ENCODE measurements at places on chromosomes 4 and X. TPM values are rescaled to one million over a fixed set of nuclear protein-coding genes. Genes with fewer than 3 reads are reported as not detected.

The USP51 gene
- 7.0 TPM for total RNA-seq

DNA sequence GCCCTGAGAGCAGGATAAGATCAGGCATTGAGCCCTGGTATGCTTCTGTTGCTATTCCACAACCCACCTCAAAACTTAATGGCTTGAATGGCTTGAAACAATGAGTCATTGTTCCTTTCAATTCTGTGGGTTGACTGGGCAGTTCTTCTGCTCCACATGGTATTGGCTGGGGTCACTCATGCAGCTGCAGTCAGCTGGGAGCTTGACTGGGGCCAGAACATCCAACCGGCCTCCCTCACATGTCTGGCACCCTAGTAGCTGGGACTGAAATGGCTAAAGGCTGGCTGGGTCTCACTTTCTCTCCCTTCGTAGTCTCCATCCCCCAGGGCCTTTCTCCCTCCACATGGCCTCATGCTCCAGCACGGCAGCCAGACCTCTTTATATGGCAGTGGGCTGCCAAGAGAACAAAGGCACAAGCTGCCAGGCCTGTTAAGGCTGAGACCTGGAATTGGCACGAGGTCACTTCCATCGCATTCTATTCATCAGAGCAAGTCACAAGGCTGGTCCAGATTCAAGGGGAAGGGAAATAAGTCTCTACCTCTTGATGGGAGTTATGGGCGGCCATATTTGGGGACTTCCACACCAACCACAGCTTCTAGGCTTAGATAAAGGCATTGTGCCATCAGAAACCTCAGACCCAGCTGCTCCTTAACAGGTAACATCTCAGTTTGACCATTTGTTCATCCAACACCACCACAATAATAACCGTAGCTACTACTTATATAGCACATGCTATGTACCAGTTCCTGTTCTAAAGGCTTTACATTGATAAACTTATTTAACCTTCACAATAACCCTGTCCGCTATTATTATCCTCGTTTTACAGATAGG is 159.7 kb upstream of the ATP6AP2 start:
- DNase-seq: no peak
- H3K27me3 ChIP-seq: no peaks in the 10 kb centered on the region
- H3K27ac ChIP-seq: no peak overlapping the region
- H3K4me1 ChIP-seq: no peaks in the 10 kb centered on the region

DNA sequence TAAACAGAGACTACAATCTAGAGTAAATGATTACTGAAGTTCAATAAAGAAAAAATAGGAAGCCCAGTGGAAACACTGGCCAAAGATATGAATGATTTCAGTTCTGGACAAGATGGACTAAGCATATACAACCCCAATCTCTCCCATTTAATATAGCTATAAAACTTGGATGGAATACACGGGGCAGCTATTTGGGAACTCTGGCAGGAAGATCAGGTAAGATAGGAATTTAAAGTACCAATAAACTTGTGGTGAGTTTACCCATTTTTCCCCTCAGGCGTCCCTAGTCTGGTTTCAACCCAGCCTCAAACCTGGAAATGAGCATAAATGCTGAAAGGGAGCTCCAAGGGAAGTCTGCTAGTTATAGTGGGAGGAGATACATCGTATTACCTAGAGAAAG is 20.4 kb downstream of the NUP54 start:
- no peaks in the 10 kb centered on the region for H3K36me3 ChIP-seq
- no peaks in the 10 kb centered on the region for H3K4me1 ChIP-seq
- no peaks in the 10 kb centered on the region for H3K27me3 ChIP-seq
- no peak overlapping the region for H3K27ac ChIP-seq
- no peak overlapping the region for H3K4me3 ChIP-seq

The CT45A10 gene
- not detected for total RNA-seq

DNA sequence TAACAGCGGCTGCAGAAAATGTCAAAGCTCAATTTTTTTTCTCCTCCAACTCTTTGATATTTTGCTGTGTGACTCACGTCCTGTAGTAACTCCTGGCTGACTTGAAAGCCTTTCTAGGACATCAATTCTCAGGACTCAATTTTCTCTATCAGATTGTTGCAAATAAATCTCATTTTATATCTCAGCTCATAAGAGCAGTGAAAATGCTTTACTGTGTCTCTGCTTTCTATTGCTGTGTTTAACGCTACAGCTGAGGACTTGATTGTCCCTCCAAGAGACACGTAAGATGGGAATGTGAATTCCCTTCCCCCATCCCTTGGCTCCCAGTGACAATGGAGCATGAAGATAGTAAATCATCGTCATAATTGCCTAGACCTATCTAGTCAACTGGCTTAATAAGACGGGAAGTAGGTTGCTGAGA is 20.5 kb upstream of the CBR4 start:
- no peaks in the 10 kb centered on the region for H3K36me3 ChIP-seq
- H3K27me3 ChIP-seq: no peaks in the 10 kb centered on the region
- DNase-seq: no peak

GRCh38 chrX:63282077-63282476 is 69.1 kb downstream of the SPIN4 start:
- no peak overlapping the region for H3K27ac ChIP-seq
- no peaks in the 10 kb centered on the region for H3K27me3 ChIP-seq
- H3K4me3 ChIP-seq: no peak overlapping the region
- no peaks in the 10 kb centered on the region for H3K4me1 ChIP-seq

GRCh38 chrX:25020391-25020904 is 4.7 kb upstream of the ARX start:
- peaks cover 78% of the 10 kb centered on the region for H3K27me3 ChIP-seq
- H3K4me3 ChIP-seq: peak overlapping the region; percentile 29
- no peak for DNase-seq
- no peaks in the 10 kb centered on the region for H3K36me3 ChIP-seq
- H3K27ac ChIP-seq: no peak overlapping the region

DNA sequence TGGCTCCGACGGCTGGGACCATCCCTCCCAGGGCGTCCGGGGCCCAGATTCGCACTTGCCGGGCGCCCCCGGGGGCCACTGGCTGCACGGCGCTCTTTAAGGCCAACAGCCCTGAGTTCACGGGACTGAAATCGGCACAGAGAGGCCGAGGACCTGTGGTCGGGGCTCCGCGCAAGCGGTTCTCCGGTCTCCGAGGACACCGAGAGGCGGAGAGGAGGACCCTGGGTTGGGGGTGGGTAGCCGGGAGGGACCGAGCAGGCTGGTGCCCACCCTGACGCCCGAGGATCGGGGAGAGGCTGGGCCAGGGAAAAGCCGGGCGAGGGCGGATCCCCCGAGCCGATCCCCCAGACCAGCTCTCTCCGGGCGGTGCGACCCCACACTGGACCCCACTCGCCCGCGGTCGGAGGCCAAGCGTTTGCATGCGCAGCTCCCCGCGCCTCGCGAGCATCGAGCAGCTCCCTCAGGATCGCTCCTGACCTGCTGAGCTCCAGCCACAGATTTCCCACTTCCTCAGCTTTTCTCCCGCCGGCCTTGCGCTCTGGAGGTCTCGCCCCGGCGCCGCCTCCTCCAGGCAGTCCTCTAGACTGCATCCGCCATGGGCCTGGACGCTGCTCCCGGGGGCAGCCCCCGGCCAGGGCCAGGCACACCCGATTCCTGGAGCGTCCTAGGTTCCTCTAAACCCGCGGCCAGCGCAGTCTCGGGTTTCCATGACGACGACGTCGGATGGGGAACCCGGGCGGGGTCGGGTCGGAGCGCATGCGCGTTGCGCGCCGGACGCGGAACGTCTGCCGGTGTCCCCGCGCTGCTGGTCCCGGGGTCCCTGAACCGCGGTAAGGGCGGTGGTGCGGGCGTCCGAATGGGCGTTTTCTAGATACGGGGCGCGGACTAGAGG is 17.6 kb upstream of the NAT8L start:
- H3K27me3 ChIP-seq: peaks cover 6% of the 10 kb centered on the region
- H3K4me3 ChIP-seq: peak overlapping the region; percentile 50
- peak; percentile 41 for DNase-seq
- H3K36me3 ChIP-seq: no peaks in the 10 kb centered on the region

The NAP1L5 gene
- 8.0 TPM for total RNA-seq

- no peak for DNase-seq
- no peaks in the 10 kb centered on the region for H3K36me3 ChIP-seq
- no peaks in the 10 kb centered on the region for H3K27me3 ChIP-seq
- H3K27ac ChIP-seq: no peak overlapping the region
- peaks cover 8% of the 10 kb centered on the region for H3K4me1 ChIP-seq
Observed at GRCh38 chr4:76758290-76758882, 139.6 kb downstream of the SOWAHB start.

- H3K36me3 ChIP-seq: no peaks in the 10 kb centered on the region
- H3K27ac ChIP-seq: no peak overlapping the region
- no peaks in the 10 kb centered on the region for H3K4me1 ChIP-seq
- H3K27me3 ChIP-seq: no peaks in the 10 kb centered on the region
- DNase-seq: no peak
- H3K4me3 ChIP-seq: no peak overlapping the region
Observed at GRCh38 chr4:72582853-72583252, 13.8 kb upstream of the ADAMTS3 start.

The OTUD6A gene
- total RNA-seq: not detected

DNA sequence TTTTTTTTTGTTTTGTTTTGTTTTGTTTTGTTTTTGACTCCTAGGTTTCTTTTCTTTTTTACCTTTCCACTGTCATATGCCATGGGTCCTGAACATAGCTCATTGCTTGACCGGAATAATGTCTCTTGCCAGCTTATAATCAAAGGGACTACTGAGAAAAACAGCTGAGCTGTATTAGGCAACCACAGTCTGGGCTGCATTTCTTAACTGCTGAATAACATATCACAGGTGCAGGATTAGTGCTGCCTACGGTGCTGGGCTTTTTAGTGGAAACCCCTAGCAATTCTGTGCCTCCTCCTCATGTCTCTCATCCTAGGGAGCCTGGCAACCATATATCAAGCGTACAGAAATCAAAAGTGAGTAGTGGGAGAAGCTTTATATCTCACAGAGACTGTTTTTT is 333.5 kb downstream of the BMPR1B start:
- no peak overlapping the region for H3K27ac ChIP-seq
- H3K36me3 ChIP-seq: no peaks in the 10 kb centered on the region
- no peak for DNase-seq
- H3K4me3 ChIP-seq: no peak overlapping the region

DNA sequence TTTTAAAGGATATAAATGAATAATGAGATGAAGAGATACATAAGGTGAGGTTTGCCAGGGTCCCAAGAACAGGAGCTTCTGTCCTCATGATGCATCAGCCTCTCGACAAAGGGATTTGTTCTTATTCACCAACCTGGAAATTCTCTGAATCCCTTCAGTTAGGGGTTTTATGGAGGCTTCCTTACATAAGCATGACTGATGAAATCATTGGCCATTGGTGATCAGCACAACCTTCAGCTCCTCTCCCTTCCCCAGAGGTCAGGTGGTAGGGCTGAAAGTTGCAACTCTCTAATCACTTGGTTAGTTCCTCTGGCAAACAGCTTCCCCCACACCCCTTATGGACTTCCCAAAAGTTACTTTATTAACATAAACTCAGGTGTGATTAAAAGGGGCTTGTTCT is 222.0 kb downstream of the SPRY1 start:
- H3K4me3 ChIP-seq: no peak overlapping the region
- H3K27ac ChIP-seq: no peak overlapping the region
- no peak for DNase-seq
- no peaks in the 10 kb centered on the region for H3K4me1 ChIP-seq
- no peaks in the 10 kb centered on the region for H3K27me3 ChIP-seq

The PRDM5 gene
- total RNA-seq: 66.5 TPM

DNA sequence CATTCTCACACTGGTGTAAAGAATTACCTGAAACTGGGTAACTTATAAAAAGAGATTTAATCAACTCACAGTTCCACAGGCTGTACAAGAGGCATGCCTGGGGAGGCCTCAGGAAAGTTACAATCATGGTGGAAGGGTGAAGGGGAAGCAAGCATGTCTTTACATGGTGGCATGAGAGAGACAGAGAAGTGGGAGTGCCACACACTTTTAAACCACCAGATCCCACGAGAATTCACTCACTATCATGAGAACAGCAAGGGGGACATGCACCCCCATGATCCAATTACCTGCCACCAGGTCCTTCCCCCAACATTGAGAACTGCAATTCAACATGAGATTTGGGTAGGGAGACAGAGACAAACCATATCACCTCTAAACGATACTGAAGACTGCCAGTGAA is 23.0 kb downstream of the EPGN start:
- no peak overlapping the region for H3K27ac ChIP-seq
- no peaks in the 10 kb centered on the region for H3K4me1 ChIP-seq
- no peak overlapping the region for H3K4me3 ChIP-seq
- H3K27me3 ChIP-seq: peaks cover 3% of the 10 kb centered on the region
- no peaks in the 10 kb centered on the region for H3K36me3 ChIP-seq

DNA sequence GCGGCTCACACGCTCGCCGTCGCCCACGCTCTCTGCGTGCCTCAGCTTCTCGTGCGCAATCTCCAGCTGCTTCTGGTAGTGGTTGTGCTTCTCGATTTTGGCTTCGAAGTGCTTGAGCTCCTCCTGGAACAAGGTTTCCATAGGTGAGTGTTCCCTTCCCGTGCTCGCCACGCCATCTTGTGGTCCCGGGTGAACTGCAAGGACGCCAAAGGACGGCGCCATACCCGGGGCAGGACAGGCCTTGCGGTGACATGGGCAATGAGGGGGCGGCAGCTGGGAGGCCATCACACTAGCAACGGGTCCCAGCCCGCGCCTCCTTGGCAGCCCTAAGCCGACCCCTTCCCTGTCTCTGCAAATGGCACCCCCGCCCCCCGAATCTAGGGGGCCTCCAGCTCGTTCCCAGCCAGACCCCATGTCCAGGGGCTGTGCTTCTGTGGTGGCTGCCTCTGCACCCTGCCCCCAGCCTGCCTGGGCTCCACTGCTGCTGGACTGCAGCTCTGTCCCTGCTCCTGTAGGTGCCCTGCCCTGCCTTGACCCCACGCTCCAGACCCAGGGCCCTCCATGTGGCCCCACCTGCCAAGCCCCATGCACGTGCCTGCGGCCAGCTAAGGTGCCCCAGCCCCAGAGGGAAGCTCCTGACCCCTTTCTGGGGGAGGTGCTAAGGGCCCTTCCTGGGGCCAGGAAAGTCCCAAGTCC is 17.3 kb downstream of the LRPAP1 start:
- H3K27me3 ChIP-seq: no peaks in the 10 kb centered on the region
- H3K4me1 ChIP-seq: no peaks in the 10 kb centered on the region
- no peaks in the 10 kb centered on the region for H3K36me3 ChIP-seq
- no peak overlapping the region for H3K4me3 ChIP-seq
- DNase-seq: no peak
- no peak overlapping the region for H3K27ac ChIP-seq

DNA sequence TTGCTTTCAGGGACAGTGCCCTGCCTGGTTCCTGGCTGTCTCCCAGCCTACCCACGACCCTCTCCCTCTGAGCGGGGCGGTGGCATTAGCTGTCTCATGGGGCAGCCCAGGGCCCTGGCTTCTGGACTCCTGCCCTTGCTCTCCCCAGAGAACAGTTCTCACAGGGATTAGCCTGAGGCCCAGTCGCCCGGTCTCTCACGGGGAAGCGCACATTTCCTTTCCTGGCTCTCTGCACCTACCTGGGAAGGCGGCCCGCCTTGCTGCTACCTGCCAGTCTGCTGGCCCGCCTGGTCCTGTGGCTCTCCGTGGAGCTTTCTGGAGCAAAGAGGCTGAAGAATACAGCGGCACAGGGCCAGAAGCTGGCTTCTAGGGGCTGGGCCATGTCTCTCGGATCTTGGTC is 128.4 kb downstream of the FHDC1 start:
- no peaks in the 10 kb centered on the region for H3K36me3 ChIP-seq
- H3K27ac ChIP-seq: no peak overlapping the region
- H3K4me3 ChIP-seq: no peak overlapping the region
- H3K4me1 ChIP-seq: no peaks in the 10 kb centered on the region
- no peak for DNase-seq

Data from uterus (tissue), 4 donors.